ENCODE measurements at places on chromosomes 12 and 14. TPM values are rescaled to one million over a fixed set of nuclear protein-coding genes. Genes with fewer than 3 reads are reported as not detected.

Gene MYRFL
- polyA plus RNA-seq = not detected

Gene DHRS2
- polyA plus RNA-seq = 0.54 TPM

- no peaks in the 10 kb centered on the region for H3K4me1 ChIP-seq
- H3K4me3 ChIP-seq = no peak overlapping the region
- DNase-seq = no peak
- no peak overlapping the region for H3K27ac ChIP-seq
These were observed 44.7 kb upstream of the CRACR2A start for GRCh38 chr12:3797531-3798048.

DNA sequence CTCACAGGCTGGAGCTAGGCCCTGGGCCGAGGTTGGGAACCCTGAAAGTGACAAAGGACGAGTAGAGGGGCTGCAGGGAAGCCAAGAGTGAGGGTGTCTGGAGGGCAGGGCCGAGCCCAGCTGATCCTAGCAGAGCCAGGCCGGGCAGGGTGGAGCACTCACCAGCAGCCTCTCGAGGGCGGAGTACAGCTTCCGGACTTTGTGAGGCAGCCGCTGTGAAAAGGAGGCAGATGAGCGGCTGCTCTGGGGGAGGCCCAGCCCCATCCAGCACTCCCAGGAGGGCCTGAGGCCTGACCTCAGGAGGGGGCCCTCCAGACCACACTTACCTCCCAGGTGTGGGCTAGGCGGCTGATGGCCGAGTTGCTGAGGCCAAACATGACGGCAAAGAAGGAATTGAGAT is 14.7 kb upstream of the ENDOU start:
- H3K27ac ChIP-seq = no peak overlapping the region
- no peaks in the 10 kb centered on the region for H3K27me3 ChIP-seq
- H3K36me3 ChIP-seq = no peaks in the 10 kb centered on the region
- no peak for DNase-seq

DNA sequence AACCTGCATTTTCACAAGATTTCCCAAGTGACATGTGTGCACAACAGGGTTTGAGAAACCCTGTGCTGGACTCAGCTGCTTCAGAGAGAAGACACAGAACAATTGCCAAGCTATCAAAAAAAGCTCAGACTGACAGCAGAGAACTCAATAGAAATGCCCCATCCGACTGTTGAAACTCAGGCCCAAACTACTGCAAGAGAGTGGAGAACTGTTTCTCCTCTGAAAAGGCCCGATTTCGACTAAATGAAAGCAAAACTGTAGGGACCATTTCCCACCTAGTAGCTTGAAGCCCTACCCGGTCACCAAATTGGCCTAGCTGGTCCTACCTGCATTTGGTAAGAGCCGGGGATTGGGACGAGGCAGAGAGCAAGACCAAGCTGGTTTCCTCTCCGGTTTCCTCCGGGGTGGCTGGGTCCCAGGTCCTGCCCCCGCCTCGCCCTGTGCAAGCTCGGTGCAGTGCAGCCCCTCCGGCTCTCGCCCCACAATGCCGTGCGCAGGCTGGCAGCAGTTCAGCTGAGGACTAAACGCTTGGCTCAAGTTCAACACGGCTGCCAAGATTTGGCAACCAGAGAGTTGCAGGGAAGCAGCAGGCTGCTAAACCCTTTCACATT is 1180.6 kb downstream of the VRK1 start:
- peak overlapping the region; percentile 51 for H3K4me3 ChIP-seq
- H3K27ac ChIP-seq = peak overlapping the region; percentile 80
- peaks cover 38% of the 10 kb centered on the region for H3K4me1 ChIP-seq

All from sigmoid colon (tissue), 7 donors.